ENCODE measurements at places on chromosomes 16 and 17.

GRCh38 chr17:67052720-67053437, 8.5 kb downstream of the CACNG1 start:
- no peak for DNase-seq

DNA sequence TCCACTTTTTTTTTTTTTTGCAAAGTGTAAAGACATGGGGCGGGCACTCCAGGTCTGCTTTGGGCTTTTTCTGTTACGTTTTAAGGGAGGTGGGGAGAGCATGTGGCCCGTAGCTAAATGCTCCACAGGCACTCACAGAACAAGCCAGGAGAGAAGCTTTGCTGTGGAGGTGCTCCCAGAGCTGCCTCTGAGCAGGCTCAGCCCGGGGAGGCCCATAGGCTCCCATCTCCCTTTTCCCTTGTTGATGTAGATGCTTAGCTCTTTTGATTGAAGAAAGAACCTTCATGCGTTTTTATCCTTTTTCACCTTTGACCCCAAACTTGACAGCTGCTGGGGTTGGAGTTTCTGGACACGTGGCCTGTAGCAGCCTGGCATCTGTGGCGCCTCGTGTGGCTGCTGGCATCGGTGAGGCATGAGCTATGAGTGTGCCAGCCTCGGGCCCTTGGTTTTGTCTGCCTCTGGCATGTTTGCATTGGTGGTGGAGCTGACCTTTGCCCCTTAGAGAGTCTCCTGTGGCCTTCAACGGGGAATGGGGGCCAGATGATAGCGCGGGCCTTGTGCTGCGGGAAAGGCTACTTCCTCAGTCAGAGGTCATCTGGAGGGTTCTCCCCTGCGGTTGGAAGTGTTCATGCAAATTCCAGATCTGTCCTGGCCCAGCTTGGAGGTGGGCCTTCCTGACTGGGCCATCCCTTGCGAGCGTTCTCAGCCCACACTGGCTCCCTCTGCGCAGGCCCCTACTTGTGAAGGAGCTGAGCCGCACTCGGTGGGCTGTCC, 20.0 kb upstream of the IL17C start:
- no peak for DNase-seq

- DNase-seq = no peak
Observed at GRCh38 chr17:57362797-57363556, 106.7 kb downstream of the MSI2 start.

DNA sequence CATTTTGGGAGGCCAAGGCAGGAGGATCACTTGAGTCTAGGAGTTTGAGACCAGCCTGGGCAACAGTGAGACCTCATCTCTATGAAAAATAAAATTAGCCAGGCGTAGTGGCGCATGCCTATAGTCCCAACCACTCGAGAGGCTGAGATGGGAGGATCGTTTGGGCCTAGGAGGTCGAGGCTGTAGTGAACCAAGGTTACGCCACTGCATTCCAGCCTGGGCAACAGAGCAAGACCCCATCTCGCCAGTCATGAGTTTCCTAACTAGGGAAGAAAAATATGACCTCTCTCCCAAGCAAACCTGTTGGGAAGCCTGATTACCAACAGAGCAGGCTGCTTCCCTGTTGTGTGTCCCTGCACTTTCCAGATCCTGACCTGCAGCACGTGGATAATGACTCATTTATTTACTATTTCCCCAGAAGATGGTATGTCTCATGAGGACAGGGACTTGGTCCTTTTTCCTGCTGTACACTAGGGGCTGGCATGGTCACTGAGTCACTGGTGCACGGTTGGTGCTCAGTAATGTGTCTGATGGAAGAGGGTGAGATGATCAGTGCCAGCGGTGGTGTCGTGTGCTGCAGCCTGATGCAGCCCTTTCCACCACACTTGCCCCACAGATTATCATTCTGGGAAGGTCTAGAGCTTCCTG, 30.8 kb downstream of the NMT1 start:
- DNase-seq = no peak

DNA sequence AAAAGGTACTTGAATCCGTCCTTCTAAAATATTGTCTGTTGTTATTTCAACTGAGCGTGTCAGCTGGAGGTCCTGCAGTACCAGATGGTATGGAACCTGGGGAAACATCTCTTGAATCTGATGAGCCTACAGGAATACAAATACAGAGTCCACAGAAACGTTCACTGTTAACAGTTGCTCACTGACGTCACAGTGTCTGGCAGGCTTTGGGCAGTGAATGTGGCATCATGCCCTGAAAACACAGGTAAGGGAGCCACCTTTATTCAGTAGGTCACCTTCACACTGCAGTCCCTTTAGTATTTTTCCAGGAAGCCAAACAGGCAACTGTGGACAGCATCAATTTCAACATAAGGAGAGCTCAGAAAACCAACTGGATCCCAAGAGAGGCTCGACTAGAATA, 56.1 kb downstream of the AMFR start:
- DNase-seq = no peak

- peak; percentile 28 for DNase-seq
Observed at GRCh38 chr17:57898487-57899311, 48.9 kb upstream of the MRPS23 start.

GRCh38 chr17:1793447-1793806, 31.6 kb downstream of the SERPINF1 start:
- no peak for DNase-seq

DNA sequence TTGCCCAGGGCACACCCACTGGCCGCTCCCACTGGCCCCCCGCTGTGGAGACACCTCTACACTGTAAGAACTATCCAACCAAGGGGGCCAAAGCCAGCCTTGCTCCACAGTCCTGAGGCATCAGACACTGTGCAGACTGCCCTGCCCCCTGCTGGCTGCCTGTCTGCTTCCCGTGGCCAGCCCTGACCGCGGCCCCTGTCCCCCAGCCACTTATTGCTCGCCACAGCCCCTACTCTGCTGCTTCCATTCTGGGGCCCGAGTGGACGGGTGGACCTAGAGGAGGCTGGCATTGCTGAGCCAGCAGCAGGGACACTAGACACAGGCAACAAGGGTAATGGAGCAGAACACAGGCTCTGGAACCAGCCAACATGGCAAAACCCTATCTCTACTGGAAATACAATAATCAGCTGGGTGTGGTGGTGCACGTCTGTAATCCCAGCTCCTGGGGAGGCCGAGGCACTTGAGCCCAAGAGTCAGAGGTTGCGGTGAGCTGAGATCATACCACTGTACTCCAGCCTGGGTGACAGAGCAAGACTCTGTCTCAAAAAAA, 19.7 kb upstream of the LRRC37A3 start:
- DNase-seq = no peak

DNA sequence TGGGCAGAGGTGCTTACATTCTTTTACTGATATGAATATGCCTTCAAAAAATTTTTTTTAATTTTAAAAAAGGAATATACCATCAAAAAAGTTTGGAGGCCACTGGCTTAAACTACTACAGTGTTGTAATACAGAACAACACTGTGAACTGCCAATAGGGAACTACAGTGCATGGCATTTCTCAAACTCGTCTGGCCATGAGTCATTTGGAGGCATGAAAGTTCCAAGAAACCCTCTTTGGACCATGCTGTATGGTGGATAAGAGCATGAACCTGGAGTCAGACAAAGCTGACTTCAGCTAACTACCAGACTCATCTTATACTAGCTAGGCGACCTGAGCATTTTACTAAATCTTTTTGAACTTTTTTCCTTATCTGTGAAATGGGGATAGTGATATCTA, 9.2 kb upstream of the NF1 start:
- no peak for DNase-seq

DNA sequence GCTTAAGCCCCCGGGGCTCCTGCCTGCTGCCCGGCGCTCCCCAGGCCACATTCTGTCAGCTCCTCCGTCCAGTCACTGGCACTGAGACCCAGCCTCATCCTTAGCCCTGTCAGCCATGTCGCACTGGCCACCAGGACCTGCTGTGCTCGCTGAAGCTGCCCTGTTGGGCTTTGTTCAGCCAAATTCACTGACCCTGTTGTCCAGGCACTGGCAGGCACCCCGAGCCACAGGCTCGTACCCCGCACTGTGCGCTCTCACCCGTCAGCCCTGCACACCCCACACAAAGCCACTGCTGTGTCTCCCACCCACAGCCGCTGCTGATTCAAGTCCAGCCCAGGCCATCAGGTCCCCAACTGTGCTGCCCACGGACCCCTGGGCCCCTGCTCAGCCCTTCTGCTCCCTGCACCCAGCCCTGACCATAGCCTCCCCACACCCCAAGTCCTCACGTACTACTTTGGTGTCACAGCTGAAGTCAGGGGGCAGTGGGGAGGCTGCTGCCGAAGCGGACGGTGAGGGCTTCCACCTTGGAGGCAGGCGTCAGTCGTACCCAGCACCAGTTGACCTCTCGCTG, 131.5 kb upstream of the CHMP6 start:
- no peak for DNase-seq

- no peak for DNase-seq
Observed at GRCh38 chr17:80730739-80731138, 186.1 kb downstream of the RPTOR start.

- no peak for DNase-seq
Observed at GRCh38 chr17:81035521-81036196, 708 bp downstream of the BAIAP2 start.

DNA sequence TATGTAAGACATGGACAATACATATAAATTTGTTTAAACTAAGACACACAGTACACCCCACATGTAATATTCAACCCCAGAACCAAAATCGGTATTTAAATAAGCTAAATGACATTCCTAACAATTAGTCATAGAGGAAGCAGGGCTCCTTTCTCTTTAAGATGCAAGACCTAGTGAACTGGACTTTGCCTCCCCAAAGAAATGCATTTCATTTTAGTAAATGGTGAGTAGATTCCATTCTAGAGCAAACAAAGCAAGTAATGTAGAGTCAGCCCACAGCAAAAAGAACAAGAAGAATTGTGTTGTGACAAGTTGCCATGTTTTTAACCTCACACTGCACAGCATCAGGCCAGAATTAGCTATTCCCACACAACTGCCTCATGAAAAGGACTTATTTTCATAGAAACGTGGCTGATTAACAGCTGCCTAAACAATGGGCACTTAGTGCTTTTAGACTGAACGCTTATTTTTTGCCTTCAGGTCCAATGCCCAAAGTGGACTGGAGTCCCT, 14.4 kb downstream of the DNAJC7 start:
- no peak for DNase-seq

- no peak for DNase-seq
Observed at GRCh38 chr17:10071141-10071540, 127.3 kb downstream of the GAS7 start.

- DNase-seq = no peak
Observed at GRCh38 chr16:58732545-58733247, 1.4 kb downstream of the GOT2 start.

GRCh38 chr17:72280881-72281280, 160.1 kb downstream of the SOX9 start:
- DNase-seq = no peak

DNA sequence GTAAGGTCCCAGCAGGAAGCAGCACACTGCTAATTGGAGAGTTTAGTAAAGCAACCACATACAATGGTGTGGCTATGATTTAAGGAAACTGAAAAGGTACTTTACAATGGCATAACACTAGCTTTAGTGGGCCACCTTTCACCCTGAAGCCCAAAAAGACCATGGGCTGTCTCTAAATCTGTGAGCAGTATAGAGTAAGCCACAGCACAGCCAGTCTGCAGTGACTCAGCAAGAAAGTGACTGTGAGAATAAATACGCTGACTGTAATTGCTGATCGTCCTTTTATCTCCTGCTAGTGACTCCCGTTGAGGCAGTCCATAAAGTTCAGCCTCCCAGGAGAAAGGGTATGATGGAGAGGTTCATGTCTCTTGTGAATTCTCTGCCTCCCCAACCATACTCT, 679.8 kb upstream of the KIF2B start:
- no peak for DNase-seq

GRCh38 chr16:12318661-12319427, 342.3 kb downstream of the SNX29 start:
- DNase-seq = no peak

DNA sequence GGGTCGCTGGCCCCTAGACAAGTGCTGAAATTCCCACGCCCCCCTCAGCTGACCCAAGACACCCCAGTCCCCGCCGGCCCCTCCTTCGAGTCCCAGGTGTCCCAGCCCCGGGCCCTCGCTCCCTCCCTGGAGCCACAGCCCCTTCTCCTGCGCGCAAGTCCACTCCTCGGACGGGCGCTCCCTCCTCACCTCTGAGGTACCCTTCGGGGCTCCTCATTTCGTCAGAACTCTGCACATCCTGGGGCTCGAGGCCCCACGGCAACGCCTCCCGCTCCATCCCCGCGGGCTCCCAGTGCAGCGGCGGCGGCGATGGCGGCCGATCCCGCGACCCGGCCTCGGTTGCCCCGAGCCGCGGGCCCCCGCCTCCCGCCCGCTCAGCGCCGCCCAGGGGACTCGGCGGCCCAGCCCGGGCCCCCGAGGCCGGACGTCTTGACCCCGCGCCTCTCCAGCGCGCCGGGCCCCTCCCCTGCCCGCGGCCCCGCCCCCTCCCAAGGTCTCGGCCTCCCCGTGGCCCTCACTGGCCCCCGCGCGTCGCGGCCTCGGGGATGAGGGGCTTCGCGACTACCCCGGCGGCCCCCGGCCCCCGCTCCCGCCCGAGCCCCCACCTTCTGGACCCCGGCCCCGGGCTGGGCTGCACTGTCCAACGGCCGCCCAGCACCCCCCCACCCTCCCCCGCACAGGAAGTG, at the start of gene ZNF768:
ZNF768 (minus strand) TSS at position 430 of the 686 bp plus-strand sequence; CDS start at position 277, 153 bp downstream.
- DNase-seq = no peak

- no peak for DNase-seq
Observed at GRCh38 chr17:15321556-15322251, 19.7 kb downstream of the TEKT3 start.

DNA sequence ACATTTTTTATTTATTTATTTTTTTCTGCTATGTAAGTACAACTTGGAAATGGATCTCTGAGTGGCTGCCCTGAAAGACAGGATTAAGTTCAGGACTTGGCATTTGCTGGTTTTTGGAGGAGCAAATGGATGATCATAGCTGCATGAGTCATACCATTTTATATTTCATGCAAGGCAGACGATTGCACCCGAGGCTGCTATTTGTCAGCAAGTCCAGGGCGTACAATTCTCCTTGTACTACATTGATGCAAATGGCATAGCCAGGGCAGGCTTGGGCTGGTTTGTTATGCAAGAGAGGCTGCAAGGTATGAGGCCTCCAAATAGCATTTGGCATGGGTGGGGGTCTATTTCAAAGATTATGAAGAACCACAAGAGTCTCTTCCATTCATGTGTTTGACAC, 81.2 kb upstream of the CACNG3 start:
- peak; percentile 31 for DNase-seq

GRCh38 chr16:69940676-69941075, 10.5 kb upstream of the CLEC18A start:
- no peak for DNase-seq

- DNase-seq = peak; percentile 87
Observed at GRCh38 chr17:82418001-82418986, at the start of the genes HEXD and OGFOD3. HEXD (plus strand) TSS chr17:82418347; CDS start chr17:82419800, 1,453 bp downstream. OGFOD3 (minus strand) TSS chr17:82418586; CDS start chr17:82418485, 101 bp downstream.
